ENCODE measurements at places on chromosomes 6 and 20.

GRCh38 chr20:24241466-24241865 lies 228.0 kb upstream of the SYNDIG1 start:
- no peak for DNase-seq

GRCh38 chr20:36128463-36129159 lies 25.9 kb upstream of the EPB41L1 start:
- DNase-seq = no peak

GRCh38 chr6:41278699-41279405 lies 7.6 kb downstream of the TREM1 start:
- DNase-seq = peak; percentile 88

DNA sequence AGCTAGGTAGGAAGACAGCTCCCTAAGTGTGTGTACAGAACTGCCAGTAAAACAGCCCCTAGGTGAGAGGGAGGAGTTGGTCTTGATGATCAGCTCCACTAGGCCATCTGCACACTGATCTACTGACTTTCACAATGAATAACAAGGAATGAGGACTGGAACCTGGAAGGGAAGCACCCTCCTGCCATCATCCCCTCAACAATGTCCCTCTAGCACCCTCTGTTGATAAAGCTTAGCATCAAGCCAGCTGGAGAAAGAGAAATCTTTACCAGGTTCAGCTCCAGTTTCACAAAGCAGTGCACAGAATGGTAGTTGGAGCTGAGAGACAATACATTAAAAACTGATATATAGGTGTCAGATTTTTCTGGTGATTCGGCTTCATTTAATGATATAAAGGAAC lies 57.2 kb upstream of the IRAK1BP1 start:
- peak; percentile 69 for DNase-seq

DNA sequence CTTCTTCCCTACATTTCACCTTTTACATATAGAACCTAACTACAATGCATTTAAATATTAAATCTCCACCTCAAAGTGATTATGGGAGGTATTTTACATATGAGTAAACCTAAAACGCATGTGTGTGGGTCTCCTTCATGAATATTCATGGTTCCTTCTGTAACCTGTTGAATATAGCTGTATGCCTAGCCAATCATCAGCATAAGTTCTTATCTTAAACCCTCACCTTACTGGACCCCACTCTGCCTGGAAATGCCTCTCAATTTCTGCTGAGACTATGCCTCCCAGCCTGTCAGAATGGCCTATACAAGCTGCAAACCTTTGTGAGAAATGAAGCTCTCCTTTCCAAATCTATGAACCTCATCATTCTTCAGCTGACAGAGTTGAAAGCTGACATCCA lies 21.3 kb downstream of the CEP85L start:
- no peak for DNase-seq

DNA sequence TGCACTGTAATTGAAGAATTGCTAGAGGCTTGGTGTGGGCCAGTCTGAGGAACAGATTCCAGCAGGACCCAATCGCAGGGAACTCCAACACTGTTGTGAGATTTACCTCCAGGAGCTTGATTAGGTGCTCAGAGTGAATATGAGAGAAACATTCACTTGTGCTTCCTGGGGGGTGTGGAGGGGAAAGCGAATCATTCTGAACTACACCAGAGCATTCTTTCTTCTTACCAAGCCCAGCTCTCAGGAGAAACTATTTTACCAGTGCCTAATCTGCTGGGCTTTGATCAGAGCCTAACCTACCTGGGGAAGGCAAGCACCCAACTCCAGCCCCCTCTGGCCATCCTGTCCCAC lies 7.4 kb upstream of the SIRPB1 start:
- DNase-seq = no peak

DNA sequence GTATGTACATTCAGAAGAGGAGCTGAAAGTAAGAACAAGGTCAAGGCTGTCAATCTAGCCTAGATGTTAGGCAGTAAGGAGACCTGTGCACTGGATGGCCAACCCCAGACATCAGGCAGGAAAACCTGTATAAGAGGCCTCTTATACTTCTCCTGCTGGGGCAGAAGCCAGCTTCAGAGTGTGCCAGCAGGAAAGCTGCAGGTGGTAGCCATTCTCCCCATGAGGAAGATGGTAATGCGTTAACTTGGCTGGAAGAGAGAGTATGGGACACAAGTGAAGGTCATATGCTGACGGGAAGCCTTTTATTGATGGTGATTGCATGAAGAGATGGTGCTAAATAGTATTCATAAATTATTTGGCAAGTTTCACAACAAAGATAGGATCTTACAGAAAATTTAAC lies 20.6 kb downstream of the NHLRC1 start:
- no peak for DNase-seq

- DNase-seq = peak; percentile 49
These were observed 54.4 kb upstream of the CEP85L start for GRCh38 chr6:118705544-118706491.

- peak; percentile 53 for DNase-seq
These were observed 42.2 kb downstream of the GFOD1 start for GRCh38 chr6:13445005-13445743.

DNA sequence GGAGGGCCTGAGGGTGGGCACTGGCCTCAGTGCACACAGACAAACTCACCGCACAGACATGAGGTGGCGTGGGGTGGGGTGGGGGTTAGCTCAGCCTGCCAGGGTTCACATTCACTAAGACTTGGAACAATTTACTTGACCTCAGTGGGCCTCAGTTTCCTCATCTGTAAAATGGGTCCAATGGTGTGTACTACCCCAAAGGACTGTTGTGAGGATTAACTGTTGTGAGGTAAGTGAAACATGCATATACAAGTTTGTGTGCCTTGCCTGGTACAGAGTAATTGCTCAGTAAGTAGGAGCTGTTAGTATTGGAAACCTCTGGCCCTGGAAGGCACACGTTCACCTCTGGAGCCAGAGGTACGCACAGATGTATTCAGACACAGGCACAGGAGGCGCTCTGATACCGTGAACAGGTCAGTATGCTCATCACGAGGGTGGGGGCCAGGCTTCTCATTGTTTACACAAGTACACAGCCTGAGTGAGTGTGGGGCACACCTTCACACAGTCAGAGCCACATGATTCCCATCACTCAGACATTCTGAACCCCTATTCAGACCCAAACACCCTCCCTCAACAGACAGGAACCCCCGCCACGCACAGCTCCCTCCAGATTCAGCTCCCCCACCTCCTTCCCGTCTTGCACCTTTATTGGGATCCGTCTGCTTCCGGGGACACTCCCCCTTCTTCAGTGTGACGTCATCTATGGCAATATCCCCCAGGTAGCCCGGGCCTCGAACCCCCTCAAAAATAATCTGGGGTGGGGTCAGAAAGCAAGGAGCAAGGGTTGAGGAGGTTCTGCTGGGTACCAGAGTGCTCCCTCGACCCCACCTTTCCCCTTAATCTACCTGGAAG lies 59.9 kb downstream of the MDGA1 start:
- no peak for DNase-seq

DNA sequence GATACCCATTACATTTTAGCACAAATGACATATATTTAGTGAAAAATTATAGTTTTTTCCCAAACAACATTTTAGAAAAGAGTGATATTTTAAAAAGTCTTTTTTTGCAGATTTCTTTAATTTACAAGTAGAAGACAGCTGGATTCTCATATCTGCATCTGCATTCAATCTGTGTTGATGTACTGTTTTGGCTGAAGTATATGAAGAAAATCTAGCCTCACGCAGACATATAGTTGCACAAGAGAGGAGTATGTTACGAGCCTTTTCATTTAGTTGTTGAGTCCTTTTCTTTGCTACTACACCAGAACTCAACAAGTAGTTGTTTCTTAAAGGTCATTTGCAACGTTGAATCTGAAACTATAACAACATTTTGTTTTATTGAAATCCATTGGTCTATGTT lies 314.3 kb upstream of the SUPT3H start:
- DNase-seq = no peak

- DNase-seq = no peak
These were observed 113.5 kb downstream of the ZMYND8 start for GRCh38 chr20:47243003-47243402.

- no peak for DNase-seq
These were observed 6.0 kb downstream of the PCK1 start for GRCh38 chr20:57566803-57567459.

DNA sequence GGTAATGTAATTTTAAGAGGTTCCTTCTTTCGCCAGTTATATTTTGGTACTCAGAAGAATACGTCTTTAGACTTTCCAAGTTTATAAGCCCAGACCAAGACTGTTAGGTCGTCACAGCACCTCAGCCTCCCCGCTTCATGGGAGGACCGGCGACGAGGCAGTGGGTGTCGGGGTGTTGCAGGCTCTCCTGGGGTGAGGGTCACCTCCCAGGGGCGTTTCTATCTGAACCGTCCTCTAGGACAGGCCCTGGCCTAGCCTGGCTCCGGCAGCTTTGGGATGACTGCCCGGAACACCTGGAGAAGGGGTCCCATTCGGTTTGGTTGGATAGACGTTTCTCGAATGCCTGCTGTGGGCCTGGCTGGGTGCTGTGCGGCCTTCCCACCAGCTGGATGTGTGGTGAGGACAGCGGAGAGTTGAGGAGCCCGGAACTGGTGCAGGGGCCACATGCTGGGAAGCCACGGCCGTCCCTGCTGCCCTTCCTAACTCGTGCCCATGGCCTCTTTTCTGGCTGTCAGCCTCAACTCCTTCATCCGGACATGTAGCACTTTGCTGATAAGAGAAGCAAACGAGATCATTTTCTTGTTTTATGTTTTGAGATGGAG lies 1.1 kb downstream of the OSBPL2 start:
- DNase-seq = no peak

DNA sequence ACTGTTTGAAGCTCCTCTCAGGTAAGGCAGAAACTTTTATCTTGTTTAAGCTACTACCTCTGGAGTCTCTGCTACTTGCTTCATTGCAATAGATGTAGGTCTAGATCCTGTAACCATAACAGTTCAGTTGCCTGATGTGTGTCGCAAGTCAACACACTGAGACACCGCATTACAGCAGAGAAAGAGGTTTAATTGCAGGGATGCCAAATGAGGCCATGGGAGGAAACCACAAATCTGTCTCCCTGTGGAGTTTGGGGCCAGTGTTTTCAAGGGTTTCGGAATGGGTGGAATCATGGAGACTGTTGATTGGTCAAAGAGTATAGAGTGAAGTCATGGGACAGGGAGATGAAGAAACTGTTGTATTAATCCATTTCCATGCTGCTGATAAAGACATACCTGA lies 57.1 kb upstream of the RBM24 start:
- no peak for DNase-seq

DNA sequence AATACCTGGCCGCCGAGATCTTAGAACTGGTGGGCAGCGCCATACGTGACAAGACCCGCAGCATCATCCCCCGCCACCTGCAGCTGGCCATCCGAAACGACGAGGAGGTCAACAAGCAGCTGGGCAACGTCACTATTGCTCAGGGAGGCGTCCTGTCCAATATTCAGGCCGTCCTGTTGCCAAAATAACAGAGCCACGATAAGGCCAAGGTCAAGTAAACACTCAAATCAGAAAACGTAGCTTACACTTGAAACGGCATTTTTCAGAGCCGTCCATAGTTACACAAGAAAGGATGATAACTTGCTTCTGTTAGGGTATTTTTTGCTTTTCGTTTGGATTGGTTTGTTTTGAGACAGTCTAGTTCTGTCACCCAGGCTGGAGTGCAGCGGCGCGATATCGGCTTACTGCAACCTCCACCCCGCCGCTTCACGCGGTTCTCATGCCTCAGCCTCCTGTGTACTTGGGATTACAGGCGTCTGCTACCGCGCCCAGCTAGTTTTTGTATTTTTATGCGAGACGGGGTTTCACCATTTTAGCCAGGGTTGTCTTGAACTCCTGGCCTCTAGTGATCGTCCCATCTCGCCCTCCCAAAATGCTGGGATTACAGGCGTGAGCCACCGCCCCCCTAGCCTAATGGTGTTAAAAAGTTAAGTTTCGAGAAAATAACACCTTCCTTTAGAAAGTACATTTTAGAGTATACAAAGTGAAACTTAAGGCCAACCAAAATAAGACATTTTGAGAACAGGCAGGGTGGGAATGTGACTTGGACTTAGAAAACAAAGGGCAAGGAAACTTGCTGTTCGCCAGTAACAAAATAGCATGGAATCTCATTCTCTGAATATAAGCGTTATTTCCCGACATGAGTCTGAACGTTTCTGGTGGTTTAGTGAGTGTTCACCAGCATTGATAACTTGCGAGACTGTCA lies 42.8 kb upstream of the HFE start:
- DNase-seq = peak; percentile 51

DNA sequence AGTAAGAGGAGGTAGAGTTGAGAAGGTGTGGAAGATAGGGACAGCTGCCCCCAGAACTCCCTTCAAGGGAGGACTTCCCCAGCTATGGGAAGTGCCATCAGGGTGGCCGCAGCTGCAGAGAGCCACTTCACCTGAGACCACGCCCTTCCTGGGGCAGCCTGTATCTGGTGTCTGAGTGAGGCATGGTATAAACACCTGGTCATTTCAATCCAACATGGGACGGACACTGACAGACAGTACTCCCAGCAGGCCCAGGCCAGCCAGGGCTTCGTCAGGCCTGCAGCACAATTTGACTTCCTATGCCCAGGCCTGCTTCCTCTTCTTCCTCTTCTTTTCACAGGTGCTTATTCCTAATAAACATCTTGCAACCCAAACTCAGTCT lies 4.5 kb downstream of the SOX12 start:
- DNase-seq = no peak

DNA sequence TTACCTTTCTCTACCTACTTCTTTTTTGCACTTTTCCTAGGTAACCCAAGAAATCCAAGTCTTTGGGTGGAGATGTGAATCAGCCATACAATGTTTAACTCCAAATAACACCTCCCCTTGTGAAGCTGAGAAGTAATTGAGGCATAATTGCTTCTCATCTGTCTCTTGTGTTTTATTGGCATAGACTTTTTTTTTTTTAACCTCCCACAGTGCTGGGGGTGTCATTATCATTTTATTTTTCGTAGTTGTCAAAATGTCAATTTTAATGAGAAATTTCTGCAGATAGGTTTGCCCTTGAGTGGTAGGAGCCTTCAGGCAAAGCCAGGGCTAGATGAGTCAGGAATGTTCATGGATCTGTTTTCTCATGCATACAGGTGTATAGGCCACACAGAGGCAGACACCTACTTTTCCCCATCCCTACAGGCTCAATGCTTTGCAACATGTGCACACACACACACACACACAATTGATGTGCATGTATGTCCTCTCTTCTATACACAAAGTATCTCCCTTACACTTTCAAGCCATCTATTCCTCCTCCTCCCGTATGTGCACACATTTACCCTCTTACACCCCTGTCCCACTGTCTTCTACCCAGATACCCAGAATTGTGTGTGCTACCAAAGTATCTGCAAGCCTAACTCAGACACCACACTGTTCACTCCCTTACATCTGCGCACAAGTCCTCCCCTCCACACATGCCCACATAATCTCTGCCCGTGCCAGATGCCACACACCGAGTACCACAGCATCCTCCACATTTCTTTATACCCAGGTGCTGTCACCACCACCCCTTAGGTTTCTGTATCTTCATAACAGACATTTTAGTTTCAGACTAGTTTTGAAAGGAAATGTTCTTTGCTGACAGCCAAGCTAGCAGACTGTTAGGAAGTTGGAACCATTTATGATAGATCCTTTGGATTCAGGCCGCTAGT lies 22.0 kb downstream of the RALY start:
- no peak for DNase-seq

DNA sequence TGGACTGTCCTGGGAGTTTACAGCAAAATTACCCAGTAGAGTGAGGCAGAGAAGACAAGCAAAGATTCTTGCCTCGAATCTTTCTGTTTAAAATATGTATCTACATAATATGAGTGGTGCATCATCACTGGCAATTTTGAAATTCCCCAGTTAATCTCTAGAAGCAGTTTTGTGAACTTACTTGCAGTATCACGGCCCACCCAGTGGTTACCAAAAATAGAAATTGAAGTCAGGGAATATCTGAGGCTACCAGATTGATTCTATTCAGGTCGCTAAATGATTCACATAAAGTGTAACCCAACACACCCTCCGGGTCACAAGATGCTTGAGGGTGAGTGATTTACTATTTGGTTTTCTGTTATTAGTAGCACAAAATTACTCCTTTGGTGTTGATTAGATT lies 111.9 kb downstream of the PPP1R14C start:
- no peak for DNase-seq
